ELF-1 (cell line): ENCODE measurements at places on chromosomes 12 and 14.

- no peak for DNase-seq
These were observed 76.7 kb downstream of the DIP2B start for GRCh38 chr12:50581226-50582184.

- no peak for DNase-seq
These were observed 1025.7 kb upstream of the TMEM132C start for GRCh38 chr12:127241072-127241817.

GRCh38 chr14:100297320-100298300 is 8.6 kb downstream of the SLC25A29 start:
- DNase-seq = peak; percentile 73

DNA sequence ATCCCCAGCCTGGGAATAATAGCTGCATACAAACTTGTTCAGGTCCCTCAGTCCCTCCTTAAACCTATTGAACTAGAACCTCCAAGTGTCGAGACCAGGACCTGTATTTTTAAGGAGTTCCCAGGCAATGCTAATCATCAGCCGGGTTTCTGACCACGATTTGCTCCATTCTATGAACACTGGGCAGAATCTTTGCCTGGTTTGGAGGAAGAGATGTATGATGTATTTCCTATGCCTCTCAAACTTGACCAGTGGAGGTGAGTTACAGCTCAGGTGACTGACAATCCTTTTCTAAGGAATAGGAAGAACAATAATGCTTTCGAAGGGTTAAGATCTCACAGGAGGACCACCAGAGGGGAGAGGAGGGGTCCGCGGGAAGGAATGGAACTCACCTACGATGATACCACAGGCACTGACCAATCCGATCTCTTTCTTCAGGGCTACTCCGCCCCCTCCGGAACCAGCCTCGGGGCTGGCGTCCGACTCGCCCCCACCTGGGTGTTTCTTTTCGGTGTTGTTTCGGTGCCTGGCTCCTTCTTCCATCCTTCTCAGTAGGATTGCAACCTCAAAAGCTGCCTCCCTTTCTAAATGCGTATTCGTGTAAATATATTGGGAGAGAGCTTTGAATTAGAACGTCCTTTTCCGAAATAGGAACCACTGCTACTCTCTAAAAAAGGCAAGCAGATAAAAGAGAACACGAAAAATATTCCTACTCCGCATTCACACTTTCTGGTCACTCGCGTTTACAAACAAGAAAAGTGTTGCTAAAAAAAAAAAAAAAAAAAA is 895 bp downstream of the SLC7A8 start:
- DNase-seq = peak; percentile 89

DNA sequence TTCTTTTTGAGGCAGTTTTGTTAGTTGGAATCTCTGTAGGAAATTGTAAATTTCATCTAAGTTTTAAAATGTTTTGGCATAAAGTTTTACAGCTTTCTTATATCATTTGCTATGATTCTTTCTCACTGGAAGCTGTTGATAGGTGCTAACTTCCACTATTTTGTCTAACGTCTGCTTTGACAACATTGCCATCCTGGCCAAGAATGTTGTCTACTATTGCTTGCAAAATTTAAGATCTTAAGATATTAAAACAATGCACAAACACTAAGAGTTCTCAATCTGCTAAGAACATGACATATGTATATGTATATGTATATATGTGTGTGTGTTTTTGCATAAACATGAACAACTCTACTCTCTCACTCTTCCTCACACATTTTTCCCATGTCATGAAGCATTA is 64.1 kb upstream of the MDGA2 start:
- DNase-seq = no peak

DNA sequence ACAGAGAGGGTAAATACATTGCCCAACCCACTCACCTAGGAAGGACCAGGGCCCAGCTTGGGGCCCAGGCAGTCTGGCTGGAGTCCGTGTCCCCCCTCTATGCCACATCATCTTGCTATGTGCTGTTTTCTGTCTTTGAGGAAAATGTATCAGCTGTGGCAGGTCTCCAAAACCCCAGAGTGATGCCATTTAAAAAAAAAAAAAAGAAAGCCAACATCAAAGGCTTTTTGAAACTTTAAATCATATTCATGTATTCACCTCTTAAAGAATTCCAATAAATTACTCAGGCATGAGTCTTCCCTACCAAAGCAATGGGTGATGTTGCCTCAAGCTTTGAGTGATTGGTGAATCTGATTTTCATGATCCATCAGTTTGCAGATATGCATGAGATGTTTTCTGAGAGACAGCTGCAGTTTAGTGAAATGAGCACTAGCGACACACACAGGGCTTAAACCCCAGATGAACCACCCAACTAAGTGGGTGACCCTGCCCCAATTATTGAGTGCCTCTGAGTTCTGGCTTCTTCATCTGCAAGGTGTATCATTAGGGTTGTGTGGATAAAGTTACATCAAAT is 6.1 kb downstream of the KRT81 start:
- no peak for DNase-seq

DNA sequence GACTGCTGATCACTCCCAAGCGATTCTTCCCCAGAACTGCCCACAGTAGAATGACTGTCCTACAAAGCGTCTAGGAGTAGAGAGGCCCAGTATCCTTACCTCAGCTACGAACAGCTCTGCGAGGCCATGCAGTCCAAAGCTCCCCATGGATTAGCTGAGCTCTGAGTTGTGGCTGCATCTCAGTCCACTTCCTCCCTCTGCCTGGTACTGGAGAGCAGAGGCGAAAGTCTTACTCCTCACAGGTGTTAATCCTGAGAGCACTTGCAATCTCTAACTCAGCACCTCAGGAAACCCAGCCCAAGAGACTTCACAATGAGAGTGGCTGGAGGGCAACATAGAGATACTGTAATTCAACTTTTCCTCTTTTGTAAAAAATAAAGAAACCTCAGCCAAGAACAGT is 493.1 kb downstream of the BCAT1 start:
- peak; percentile 6 for DNase-seq

DNA sequence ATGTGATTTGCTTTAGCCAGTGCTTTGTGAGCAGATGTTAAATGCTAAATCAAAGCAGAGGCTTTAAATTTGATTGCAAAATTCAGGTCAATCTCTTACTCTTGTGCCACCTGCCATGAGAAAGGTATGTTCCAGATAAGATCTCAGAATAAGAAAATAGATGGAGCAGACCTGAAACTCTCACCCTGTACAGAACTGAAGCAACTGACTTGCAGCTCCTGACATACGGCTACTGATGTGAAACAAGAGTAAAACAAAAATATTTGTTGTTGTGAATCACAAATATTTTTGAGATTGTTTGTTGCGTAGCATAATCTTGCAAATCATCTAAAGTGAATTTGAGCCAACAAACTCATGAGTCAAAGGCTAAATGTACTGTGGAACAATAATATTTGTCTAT is 3.5 kb upstream of the OSBPL8 start:
- no peak for DNase-seq

DNA sequence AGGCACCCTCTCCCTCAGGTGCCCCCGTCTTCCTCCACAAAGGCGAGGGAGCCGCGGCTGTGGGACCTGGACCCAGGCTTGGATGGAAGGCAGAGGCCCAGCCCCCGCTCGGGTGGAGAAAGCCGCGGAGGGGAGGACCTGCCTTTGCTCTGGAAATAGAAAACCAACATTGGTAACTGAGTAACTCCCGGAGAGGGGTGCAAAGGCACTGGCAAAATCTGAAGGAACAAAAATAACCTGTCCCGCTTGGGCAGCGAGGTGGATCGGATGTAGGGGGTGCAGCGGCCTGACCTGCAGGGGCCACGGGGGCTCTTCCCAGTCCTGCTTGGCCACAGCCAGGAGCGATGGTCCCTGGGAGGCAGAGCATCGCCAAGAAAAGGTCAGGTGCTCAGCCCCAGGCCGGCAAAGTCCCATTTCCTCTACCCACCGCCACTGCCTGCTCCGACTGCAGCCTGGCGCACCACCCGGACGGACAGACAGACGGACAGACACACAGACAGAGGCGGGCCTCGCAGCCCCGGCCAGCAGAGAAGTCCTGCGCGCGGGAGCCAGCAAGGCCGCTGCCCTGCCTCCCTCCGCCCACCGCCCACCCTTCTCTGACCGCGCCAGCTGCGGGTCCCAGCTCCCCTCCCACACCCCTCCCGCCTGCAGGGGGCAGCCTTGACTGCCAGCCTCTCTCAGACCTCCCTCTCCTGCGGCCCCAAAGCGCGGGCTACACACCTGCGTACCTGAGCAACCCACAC is 21.4 kb upstream of the TMEM106C start:
- DNase-seq = peak; percentile 69

- DNase-seq = no peak
These were observed 115.9 kb downstream of the NTN4 start for GRCh38 chr12:95674631-95675030.

DNA sequence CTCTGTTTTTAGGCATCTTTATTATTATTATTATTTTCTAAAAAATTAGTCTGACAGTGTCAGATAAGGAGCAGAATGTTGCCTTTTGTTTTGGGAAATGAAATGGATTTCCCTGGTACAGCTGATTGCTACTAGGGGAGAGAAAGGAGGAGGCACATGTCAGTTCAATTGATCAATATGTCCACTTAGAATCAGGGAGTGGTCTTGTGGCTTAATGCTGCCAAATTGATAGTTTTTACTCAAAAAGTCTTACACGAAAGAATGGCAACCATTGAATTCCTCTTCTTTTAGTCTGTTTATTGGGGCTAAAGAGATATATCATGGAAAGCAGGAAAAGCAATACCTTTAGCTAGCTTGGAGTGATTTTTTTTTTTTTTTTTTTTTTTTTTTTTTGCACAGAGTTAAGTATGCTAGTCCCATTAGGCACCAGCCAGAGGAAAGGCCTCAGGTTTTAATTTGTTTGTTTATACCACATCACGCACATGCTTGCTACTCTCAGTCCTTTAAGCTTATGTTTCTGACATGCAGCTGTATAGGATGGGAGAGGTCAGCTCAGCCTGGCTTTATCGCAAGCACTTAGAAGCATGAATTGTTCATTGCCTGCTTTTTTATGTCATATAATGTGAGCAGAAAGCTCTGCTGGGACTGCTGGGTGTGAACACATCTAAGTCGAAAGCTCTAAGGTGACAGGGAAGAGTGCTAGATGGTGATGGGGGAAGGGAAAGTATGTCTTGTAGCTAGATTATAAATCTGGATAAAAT is 1.4 kb downstream of the AKAP6 start:
- DNase-seq = peak; percentile 10

DNA sequence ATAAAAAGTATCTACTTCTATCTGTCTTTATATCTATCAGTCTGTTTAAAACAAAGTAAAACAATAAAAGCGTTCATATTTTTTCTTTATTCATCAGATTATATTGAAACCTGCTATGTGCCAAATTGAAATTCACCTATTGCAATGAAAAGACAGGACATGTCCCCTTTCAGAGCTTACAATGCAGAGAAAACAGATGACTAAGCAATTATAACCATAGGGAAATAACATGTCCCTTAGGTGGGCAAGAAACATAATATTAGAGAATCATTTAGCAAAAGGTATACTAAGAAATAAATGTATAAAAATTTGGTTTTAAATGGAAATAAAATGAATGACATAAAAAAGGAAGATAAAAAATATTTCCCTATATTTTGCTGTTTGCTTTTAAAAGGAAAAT is 1421.3 kb downstream of the FSCB start:
- no peak for DNase-seq

- no peak for DNase-seq
These were observed 349.7 kb upstream of the FAR2 start for GRCh38 chr12:28799348-28799747.

- no peak for DNase-seq
These were observed 74.4 kb upstream of the PAWR start for GRCh38 chr12:79765157-79765556.

DNA sequence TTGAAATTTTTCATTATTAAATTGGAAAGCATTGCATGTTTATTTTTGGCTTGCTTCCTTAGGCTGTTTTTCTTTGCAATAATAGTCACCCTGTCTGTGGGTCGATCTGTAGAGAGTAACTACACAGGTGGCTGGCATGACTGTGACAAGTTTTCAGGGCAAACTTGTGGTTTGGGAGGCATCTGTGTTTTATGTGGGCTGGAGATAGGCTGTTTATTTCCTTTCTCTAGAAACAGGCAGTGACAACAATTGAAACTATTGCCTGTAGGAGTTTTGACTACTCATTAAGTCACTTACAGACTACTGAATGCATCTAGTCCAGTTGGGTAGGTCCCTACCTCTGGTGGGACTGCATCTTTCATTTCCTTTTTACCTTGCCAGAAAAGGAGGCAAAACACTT is 155.6 kb downstream of the DYRK2 start:
- DNase-seq = no peak

- peak; percentile 64 for DNase-seq
These were observed 185.6 kb upstream of the ARID2 start for GRCh38 chr12:45543887-45544286.

- DNase-seq = no peak
These were observed 34.8 kb downstream of the CRACR2A start for GRCh38 chr12:3718100-3718499.

GRCh38 chr12:49334681-49335080 is 2.3 kb downstream of the C1QL4 start:
- DNase-seq = no peak

- DNase-seq = peak; percentile 34
These were observed 264.0 kb upstream of the GRIP1 start for GRCh38 chr12:66942741-66943465.

- DNase-seq = no peak
These were observed 42.3 kb upstream of the MMP17 start for GRCh38 chr12:131785763-131786330.

GRCh38 chr12:130334937-130335336 is 2.8 kb upstream of the PIWIL1 start:
- DNase-seq = peak; percentile 50

GRCh38 chr12:77847060-77847541 is 16.4 kb downstream of the NAV3 start:
- DNase-seq = no peak

- DNase-seq = no peak
These were observed 25.8 kb upstream of the CLEC4E start for GRCh38 chr12:8566525-8566924.

GRCh38 chr14:40697231-40697630 is 909.4 kb upstream of the LRFN5 start:
- no peak for DNase-seq

DNA sequence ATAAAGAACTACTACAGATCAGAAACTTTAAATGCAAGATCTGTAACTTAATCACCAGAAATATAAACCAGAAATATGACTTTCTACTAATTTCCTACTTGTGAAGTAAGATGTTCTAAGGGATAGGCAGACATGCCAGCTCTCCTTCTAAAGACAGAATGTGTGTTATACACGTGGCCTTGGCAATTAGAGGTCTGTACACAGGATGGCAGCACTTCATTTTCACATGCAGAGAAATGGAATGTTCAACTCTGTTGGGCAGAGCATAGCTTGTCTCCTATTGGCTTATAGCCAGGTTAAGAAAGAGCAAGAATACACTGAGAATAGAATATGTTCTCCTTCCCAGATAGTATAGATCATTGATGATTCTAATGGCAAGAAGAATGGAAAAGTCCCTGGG is 403.8 kb downstream of the DAD1 start:
- DNase-seq = no peak
